Stimulated activated CD8-positive, alpha-beta memory T cell treated with anti-CD3 and anti-CD28 coated beads, Interleukin-2, amount 100 ng/mL, for 1 hour (primary cell): ENCODE measurements at places on chromosomes 7 and 10.

- no peak for DNase-seq
These were observed 18.2 kb downstream of the IL15RA start for GRCh38 chr10:5959142-5959541.

DNA sequence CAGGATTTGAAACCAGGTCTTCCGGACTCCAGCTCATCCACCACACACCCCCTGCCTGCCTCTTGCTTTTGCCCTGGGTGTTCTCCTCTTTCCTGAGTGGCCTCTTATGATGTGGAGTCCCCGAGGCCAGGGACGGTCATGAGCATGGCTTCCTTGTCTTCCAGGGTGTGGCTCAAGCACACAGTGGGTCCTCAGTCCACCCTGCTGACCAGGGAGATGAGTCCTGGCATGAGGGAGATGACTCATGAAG, 32.8 kb downstream of the DNAJB12 start:
- DNase-seq = no peak

- no peak for DNase-seq
These were observed 21.9 kb upstream of the DPYSL4 start for GRCh38 chr10:132164761-132165278.

- DNase-seq = no peak
These were observed 162.9 kb upstream of the PRSS58 start for GRCh38 chr7:142420554-142421362.

DNA sequence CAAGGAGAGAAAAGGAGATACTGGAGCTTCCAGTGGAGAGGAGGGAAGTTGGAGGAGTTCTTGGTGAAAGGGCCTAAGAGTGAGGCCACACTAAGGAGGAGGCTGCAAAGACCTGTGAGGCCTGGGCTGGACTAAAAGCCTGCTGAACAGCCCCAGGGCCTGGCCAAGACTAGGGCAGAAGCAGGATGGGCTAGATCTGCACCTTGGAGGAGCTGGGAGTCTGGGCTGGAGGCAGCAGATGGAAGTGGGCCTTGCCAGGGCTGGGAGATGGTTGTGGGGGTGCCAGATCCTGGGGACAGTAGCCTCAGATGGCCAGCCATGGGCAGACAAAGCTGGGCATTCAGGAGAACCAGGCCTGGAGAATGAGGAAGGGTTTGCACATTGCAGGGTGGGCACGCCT, 6.5 kb upstream of the PURB start:
- DNase-seq = no peak

- no peak for DNase-seq
These were observed 43.2 kb downstream of the DPYSL4 start for GRCh38 chr10:132229834-132230556.

DNA sequence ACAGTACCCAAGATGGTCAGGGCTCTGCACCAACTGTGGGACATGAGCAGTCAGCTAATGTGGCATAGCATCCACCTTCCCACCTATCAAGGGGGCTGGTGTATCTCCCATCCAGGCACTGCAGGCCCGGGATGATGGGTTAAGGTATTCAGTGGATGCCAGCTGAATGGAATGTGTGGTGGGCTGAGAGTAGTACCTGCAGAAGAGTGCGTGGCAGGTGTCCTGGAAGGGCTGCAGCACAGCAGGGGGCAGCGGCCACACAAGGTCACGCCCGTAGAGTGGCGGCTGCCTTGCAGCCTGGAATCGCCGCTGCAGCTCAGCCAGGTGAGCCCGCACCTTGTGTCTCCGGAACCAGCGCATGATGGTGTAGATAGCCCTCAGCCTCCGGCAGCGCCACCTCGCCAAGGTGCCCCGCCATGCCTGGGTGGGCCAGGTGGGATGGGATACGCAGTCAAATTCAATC, 13.3 kb downstream of the MYO1G start:
- DNase-seq = no peak

GRCh38 chr7:80977751-80978150, 58.9 kb upstream of the SEMA3C start:
- no peak for DNase-seq
